ENCODE measurements at places on chromosomes 13 and 19. TPM values are rescaled to one million over a fixed set of nuclear protein-coding genes. Genes with fewer than 3 reads are reported as not detected.

Gene SHISA7
- total RNA-seq, result not detected

Gene PTGER1
- total RNA-seq, result 4.4 TPM

Gene POU2F2
- total RNA-seq, result 0.26 TPM

Gene TNFSF11
- total RNA-seq, result not detected

Gene ZNF578
- 4.6 TPM for total RNA-seq

Gene OR7D2
- total RNA-seq, result not detected
